Left renal pelvis (tissue), 4 donors: ENCODE measurements at places on chromosomes 4 and X.

DNA sequence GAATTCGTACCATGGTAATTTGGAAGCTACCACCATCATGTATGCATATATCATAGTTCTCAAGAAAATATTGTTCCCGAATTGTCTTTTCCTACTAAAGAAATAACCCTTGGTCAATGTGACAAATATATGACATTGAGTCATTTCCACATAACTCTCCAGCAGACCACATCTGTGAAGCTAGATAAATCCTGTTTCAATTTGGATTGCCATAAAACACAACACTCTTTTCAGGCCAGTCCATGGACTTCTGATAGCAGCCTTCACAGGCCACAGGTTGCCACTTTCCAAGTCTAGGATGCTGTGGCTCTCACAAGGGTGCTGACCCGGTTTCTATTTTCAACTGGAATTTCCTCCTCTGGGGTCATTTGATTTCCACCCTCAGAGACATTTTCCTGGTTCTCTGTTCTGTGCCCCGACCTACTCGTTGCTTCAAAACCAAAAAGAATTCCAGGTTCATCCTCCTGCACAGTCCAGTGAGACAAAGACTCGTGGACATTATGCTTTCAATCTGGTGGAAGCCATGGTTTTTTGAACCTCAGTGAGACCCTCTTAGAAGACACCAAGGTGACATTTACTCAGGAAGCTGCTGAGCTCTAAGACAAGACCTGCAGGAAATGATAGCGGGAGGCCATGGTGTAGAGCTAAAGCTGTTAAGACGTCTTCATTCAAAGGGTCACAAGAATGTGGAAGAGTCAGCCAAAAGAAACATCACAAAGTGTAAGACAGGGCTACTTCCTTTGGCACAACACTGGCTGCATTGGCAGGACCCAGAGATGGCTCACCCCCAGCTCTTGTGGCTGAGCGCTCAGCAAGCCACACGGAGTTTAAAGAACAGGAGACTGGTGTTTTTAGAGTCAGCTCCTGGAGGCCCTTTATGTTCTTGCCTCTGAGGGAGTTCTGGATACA lies 119.8 kb downstream of the AMELX start:
- no peak for DNase-seq

DNA sequence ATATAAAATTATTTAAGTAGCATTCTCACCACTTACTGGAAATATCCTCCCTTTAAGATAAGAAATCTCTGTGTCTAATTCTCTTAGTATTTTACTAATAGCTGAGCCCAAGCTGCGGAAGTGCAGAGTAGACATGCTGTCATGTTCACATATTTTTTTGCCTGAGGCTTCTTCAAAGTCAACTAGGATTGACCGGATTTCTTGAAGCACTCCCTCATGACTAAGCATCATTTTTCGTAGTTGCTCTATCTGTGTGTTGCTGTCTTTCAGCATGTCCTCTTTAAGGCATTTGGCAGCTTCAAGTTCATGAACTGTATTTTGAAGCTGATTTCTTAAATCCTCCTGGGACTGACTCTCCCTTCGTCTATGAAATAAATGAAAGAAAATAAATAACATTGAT lies 36.9 kb downstream of the CCDC158 start:
- no peak for DNase-seq

DNA sequence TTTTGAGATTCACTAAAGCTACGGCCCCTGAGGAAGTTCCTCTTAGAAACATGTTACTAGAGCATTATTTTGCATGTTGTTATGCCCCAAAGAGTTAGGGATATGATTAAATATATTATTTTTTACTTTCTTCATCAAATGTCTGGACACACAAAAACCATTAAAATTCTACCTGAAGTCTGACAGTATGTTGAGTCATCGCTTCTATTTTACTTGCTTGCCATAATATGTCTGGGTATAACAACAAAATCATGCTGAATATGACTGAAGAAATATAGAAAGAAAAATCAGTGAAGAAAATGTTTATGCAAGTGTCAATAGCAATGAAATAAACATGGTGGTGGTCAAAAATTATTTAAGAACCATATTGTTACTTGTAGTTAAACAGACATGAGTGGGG lies 1818.5 kb upstream of the ADGRL3 start:
- no peak for DNase-seq

GRCh38 chr4:15878011-15878410 lies 60.5 kb downstream of the FGFBP1 start:
- no peak for DNase-seq

DNA sequence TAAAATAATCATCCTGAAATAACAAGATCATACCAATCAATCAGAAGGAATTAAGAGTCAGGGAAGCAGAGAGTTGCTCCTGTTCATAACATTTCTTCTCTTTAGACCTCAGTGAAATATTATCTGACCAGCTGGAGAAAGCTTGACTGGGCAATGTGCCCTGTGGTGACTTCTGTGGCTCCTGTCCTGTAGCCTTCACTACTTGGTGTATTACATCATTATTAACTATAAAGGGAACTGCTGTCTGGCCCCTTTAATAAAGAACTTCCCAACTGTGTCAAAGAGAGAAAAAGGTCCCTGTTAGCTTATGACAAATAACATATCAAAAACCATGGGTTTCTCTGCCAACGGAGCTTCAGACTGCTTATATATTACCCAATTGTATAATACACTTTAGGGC lies 18.0 kb downstream of the OPHN1 start:
- no peak for DNase-seq

DNA sequence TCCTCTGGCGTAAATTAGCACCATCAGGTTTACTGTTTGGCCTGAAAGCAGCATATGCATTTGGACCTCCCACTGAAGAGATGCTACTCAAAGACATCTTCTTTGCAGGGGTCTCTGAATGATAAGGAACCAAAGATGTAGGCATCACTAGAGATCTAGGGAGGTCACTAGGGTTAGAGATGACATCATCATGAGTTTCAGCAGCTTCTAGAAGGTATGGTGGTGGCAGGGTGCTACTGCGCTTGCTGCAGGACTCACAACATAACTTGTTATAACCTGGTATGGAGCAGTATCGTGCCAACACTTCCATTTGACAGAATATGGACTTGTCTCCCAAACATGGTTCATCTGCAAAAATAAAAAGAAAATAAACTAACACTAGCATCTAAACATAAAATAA lies 251.6 kb downstream of the NPFFR2 start:
- DNase-seq = no peak

DNA sequence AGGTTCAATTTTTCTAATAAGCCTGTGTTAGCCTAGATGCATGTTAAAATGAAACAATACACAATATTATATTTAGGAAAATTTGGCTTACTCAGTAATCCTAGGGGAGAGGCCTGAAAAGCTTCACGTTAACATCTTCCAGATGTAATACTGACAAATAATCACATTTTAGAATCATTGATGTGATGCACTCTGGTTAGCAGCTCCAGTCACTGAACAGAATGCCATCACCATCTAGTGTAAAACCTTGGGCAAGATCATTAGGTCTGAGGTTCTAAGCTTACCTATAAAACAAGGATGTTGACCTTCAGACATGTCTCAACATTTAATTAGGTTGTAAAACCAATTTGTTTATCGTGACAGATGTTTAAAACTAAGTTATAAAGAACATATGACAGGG lies 1704.8 kb downstream of the STIM2 start:
- no peak for DNase-seq

DNA sequence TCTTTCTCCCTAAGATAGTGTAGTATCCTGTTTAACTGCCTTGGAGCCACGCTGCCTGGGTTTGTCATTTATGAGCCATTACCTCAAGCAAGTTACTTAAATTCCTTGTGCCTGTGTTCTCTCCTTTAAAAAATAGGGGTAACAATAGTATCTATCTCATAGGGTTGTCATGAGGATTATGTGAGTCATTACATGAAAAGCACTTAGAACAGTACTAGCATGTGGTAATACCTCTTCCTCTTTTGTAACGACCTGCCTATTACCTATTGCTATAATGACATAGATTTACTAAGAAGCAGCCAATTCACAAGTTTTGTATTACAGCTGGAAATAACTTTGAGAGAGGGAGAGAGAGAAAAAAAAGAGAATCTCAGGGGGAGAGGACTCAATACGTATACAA lies 834.7 kb downstream of the RAPGEF2 start:
- DNase-seq = no peak

- DNase-seq = no peak
Observed at GRCh38 chrX:46311581-46312120, 233.6 kb downstream of the ZNF674 start.

DNA sequence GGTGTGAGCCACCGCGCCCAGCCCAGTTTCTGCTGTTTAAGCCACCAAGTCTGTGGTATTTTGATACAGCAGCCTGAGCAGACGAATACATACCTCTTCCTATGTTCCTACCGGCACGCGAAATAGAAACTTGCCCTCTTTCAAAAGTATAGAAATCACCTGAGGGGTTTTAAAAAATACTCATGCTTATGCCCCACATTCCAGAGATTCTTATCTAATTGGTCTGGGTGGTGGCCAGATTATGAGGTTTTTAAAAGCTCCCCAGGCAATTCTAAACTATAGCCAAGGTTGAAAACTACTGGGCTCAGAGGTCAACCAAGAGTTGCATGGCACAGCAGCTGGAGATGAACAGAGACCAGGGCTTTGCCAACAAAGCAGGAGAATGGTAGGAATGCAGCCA lies 24.9 kb upstream of the HUWE1 start:
- no peak for DNase-seq

DNA sequence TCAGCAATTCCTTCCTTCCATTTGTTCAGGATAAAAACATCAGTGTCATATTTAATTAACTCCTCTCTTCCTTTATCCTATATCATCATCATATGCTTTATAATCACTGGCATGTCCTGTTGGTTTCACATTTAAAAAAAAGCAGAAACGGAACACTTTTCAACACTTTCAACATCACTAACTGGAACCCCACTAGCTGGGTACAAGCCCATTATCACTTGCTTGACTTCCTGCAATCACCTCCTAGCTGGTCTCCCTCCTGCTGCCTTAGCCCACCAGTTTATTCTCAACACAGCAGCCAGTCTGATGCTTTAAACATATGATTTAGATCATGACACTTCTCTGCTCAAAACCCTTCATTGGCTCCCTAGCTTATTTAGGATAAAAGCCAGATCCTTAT lies 116.4 kb upstream of the LSM6 start:
- no peak for DNase-seq

DNA sequence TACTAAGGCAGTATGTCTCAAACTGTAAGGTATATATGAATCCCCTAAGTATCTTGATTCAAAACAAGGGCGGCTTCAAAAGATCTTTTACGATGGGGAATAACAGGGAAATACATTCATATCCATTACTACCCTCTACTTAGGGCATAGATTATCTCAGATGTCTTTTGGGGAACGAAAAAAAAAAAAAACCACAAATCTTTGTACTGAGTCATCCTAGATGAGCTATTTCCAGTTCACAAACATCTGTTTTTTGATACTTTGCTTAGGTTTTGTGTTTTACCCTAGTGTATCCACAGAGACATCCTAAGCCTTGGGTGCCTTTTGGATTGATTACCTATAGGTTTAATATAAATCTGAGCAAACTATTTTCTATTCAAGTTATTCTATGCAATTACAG lies 457.2 kb downstream of the NLGN4X start:
- no peak for DNase-seq

GRCh38 chrX:22135994-22136684 lies 104.0 kb downstream of the PHEX start:
- DNase-seq = no peak

DNA sequence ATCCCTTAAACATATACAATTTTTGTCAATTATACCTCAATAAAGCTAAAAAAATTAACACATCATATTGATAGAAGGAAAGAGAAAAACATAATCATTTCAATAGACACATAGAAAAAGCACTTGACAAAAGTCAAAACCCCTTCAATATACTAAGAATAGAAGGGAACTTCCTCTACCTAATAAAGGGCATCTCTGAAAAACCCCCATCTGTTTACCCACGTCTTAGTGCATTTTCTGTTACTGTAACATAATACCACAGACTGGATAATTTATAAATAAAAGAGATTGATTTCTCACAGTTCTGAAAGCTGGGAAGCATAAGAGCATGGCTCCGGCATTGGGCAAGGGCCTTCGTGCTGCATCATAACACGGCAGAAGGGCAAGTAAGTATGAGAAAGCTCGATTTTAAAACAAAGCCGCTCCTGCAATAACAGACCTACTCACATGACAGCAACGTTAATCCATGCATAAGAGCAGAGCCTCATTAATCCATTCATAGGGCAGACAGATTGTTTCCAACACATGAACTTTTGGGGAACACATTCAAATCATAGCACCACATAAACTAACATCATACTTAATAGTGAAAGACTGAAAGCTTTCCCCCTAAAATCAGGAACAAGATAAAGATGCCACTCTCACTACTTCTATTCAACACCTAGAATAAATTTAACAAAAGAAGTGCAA lies 15.7 kb downstream of the STEEP1 start:
- DNase-seq = no peak

DNA sequence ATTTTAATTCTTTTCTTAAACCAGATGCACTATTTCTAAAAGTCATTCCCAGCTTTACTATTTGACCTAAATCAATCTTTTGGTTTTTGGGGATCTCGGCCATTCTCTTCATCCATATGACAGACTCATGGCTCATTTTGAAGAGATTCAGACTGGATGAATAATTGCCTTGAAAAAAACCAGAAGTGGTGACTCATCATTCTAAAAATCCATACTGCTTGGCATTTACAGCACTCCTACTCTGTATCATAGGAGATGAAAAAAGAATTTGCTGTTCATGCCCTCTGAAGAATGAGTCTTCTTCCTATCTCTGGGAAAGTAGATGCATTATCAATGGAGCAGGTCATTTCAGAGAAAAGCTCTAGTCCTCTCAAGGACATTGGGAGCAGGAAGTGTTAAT lies 220.5 kb upstream of the RPS6KA3 start:
- DNase-seq = no peak

GRCh38 chr4:102326951-102327350 lies 18.3 kb downstream of the SLC39A8 start:
- no peak for DNase-seq

GRCh38 chr4:27714073-27714472 lies 853.4 kb downstream of the STIM2 start:
- DNase-seq = no peak

DNA sequence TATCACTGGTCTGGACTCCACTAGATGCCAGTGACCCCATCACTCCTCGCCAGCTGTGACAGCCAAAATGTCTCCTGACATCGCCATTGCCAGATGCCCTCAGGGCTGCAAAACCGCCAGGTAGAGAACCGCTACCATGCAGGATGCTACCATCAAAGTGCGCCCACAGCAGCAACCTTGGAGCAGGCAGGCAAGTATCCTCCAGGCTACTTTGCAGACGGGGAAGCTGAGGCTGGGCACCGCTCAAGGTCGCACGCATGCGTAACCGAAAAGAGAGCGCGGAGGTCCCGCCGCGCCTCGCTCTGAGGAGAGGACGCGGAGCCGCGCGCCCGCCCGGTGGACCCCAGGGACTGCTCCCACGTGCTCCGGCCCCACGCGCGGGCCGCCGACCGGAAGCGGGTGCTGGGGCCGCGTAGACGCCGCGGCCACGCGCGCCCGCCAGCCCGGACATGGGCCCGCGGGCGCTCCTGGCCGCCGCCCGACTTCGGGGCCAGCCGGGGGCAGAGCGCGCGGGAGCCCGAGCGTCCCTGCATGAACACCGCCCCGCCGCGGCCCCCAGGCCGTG lies at the start of gene STS:
STS (plus strand) TSS at position 300 of the 565 bp plus-strand sequence. CDS start 105,488 bp downstream, outside the sequence.
- DNase-seq = no peak
